OCI-LY7 (cell line): ENCODE measurements at places on chromosomes 1 and 21.
A peak's percentile ranks its signal among the peaks of the same experiment; 100 is the strongest.

DNA sequence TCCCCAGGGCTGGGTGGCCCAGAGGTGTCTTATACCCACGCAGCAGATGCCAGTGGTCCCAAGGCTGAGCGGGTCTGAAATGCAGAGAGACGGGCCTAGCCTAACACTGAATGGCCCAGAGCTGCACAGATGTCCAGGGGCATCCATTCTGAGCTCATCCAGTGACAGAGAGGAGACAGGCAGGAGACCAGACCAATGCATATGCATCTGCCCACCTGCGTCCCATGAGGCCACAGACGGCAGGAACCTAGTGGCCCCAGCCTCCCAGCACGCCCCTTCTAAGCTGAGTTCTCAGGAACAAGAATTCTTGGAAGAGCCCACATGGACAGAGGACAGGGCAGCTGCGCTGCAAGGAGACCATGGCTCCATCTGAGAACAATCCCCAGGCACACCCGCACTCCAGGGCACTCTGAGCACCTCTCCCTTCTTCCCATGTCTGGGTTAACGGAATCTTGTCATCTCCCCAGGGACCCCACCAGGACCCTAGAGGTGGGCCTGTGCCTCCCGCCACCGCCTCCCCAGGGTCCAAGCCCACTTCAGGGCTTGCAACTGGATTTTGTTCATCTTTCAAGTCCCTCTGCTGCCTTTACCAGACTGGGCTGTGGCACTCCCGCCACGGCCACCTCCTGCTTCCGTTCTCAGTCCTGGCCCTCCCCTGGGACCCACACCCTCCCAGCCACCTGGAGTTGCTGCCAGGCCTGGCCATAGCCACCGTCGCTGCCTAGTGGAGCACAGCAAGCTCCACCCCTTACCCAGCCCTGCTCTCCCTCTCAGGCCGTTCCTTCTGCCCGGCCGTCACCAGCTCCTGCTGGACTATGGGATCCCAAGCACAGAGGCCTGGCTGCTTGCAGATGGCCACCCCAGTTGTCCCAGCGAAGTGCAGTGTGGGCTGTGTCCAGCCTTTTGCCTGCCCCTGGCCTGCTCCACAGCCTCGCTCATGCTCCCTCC lies 3.3 kb downstream of the WNT3A start:
- DNase-seq, result peak; percentile 69

DNA sequence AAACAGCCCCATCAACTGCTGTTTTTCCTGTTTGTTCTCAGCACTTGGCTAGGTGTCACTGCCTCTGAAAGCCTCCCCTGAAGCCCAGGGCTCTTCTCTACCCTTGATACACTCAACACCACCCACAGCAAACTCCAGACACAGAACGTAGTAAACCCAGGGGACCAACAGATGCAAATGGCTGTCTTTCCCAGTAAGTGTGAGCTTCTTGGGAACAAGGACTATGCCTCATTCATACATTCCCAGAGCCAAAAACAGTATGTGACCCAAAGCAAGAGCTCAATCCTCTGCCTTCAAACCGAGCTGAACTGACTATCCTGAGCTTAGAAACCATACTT lies 4.4 kb downstream of the LBR start:
- DNase-seq, result no peak

DNA sequence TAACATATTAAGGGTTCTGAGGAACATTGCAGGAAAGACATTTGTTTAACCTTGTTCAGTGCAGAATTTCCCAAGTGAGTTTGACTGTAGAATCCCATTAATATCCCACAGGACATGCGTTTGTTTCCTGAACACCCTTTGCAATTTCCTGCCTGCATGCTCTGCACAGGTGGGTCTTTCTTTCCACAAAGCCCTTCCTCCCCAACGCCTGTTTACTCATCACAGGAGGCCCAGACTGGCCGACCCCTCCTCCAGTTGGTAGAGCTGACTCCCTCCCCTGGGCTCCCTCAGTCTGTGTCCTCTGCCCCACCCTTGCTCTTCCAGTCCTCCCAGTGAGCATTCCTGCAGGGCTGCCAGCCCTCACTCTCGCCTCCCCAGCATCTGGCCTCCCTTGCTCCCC lies 47.5 kb upstream of the CTPS1 start:
- no peak for DNase-seq

- DNase-seq, result peak; percentile 95
Measured at GRCh38 chr1:167499664-167500101, 18.6 kb downstream of the CD247 start.

DNA sequence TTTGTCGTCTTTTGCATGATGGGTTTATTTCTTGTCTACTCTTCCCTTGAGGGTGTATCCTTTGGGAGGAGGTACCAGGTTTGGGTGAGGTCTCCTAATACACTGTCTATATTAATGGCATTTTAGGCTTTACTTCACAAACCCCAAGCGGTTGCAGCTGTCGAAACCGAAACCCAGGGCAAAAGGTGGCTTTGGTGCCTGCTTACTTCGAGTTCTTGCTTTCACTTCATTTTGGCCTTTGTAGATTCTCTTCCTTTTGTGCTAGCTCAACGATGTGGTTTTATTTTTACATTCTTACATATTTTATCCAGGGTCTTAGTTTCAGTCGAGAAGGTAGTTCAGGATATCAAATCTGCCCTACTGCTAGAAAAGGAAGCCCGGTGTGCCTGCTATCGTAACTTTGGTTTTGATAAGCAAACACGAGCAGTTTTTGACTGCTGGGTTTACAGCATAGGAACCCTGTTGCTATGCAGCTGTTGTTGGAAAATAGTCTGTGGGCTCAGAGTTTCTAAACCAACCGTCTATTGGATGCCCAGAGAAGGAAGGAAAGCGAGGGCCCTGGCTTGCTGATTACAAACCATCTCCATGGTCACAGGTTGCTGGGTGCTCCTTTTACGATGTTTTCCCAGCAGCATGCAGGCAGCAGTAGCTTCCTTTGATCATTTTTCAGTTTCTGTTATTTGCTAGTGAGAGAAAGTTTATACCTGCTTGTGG lies 9.8 kb upstream of the TSPAN2 start:
- peak; percentile 87 for DNase-seq

- DNase-seq, result peak; percentile 65
Measured at GRCh38 chr1:167627615-167627864, 2.5 kb upstream of the RCSD1 start.

DNA sequence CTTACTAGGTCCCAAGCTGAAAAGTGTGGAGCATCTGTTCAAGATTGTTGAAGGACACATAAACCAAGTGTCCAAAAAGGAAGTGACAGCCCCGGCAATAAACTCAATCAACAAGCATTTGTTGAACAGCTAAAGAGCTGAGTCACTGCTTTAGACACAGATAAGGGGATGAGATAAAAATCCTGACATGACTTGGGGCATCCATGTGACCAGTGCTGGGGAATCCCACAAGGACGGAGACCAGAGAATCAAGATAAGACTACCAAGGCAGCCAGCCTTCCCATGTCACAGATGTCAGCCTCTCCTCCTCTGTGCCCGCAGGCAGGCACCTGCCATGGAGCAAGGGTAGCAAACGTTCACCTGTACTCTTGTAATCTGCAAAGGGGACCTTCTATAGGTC lies 118.6 kb upstream of the KAZN start:
- DNase-seq, result no peak

DNA sequence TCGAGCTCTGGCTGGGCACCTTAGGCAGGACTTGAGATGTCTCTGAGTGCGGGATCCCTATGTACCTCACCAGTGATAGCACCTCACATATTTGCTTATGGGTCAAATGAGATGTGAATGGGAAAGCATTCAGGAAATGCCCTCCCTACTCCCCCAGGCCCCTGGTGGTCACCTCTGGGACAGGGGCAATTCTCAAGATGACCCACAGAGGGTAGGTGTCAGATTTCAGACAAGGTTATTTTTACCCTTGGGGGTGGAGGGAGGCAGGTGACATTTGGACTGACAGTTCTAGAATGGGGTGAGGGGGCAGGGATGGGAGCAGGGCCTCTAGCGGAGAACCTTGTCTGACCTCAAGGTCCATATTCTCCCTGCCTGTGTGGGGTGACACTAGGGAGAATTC lies 27.1 kb downstream of the ACOT11 start:
- DNase-seq, result no peak

- DNase-seq, result no peak
Measured at GRCh38 chr1:34712007-34712688, 42.7 kb upstream of the GJB5 start.

- DNase-seq, result no peak
Measured at GRCh38 chr1:203130358-203130985, 2.9 kb downstream of the ADORA1 start.

DNA sequence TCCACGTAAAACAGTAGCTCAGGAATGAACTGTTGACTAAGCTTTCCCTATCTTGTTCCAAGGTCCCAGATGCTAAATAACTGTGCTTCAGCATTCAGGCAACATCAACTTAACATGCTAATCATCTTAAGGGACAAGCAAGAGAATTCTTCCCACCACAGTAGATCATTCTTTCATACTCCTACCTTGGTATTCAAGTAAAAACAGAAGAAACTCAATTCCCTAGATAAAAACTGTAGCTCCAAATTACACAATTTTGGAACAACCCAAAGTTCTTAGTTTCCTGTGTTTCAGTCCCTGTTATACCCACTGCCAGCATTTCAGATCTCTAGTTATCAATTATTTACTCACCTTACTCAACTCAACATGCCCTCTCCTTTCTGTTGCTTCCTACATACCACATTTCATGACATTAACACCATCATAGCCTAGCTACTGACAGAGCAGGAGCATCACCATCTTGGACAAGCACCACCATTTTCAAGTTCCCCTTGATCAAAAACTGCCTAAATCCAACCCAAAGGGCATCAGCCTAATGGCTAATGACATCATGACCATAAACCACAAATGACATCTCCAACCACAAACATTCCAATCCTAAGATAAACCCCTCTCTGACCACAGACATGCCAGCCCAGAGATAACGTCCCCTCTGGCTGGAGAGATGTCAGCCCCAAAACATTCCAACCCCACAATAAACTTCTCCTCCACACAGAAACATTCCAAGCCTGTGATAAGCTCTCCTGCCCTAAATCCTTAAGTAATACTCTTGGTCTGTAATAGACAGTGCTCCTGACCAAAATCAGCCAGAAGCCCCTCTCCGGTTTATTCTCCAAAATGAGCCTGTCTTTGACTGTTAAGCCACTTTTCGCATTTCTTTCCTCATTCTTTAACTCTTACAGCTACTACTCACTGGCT lies 191.2 kb downstream of the RERE start:
- no peak for DNase-seq

DNA sequence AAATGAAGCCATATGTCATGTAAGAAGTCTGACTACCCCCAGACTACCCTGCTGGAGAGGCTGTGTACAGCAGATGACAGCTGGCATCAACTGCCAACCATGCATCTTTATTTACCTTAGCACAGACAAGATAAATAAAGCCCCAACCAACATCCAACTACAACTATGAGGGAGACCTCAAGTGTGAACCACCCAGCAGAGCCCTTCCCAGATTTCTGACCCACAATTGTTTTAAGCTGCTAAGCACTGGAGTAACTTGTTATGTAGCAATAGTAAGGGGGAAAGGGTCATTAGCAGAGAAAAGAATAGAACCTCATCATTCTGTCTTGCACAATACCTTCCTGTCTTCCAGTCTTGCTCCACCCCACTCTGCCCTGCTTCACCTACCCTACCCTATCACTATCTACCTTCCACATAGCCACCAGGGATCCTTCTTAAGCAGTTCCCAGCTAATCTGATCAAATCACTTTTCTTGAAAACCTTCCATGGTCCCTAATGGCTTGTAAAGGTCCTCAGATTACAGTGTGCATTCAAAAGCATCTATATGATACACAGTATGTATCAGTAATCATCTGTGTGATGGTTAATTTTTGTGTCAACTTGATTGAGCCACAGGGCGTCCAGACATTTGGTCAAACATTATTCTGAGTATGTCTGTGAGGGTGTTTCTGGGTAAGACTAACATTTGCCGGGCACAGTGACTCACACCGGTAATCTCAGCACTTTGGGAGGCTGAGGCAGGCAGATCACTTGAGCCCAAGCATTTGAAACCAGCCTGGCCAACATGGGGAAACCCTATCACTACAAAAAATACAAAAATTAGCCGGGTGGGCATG lies 19.6 kb upstream of the RBM15 start:
- DNase-seq, result no peak

DNA sequence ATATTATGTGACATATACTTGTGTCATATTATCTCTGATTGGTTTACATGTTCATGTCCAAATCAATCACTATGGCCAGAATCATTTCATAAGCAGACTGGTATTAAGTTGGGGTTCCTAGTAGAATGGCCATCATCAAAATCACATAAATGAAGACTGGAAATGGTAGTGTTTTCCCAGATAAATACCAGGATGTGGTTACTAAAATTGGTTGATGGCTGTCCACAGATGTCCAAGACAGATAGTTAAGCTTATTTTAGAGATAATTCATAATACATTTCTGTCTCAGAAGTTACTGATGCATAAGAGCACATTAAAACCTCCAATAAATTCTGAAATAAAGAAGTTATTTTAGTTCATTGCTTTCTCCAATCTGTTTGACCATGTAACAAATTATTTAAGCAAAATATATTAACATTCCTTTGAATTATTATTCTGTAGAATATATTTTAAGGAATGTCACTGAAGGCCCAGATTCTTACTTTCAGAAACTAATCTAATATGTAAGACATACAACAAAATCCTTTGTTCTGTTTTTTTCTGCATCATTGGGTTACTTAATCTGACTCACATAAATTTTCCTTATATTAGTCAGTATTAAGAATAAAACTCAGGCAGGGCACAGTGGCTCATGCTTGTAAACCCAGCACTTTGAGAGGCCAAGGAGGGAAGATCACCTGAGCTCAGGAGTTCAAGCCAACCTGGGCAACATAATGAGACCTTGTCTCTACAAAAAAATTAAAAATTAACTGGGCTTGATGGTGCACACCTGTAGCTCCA lies 483.9 kb downstream of the PTPRC start:
- DNase-seq, result no peak

DNA sequence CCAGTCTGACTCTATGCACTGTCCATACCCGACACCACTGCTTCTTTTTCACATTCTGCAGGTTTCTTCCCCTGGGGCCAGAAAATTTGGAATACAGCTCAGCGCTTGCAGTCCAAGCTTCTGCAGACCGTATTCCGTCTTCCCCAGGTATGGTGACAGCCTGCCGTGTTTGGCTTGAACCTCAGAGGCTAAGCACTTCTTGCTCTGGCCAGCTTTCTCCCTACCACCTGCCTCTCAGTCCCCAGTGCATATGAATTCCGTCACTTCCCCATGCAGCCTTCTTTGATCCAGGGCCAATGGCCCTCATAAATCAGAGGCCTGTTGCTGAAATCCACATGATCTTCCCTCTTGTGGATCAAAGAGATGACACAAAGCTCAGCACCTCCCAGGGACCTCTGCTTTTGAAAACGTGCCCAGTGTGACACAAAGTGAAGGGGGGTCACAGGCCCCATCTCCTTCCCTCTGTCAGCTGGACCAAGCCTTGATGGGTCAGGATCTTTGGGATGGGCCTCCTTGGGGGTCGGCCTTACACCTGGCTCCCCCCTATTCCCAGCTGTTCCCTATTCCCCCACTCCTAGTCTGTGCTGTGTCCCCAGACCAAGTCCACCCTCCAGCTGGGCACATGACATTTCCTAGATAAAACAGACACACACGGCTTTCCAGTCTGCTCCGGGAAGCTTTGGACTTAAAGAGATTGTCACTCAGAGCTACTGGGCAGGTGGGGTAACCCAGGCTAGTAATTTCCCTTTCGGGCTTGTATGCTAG lies 66.6 kb downstream of the HMGB4 start:
- no peak for DNase-seq

- DNase-seq, result no peak
Measured at GRCh38 chr1:119946724-119947123, 50.4 kb upstream of the ADAM30 start.

GRCh38 chr1:181128592-181129497 lies 40.3 kb downstream of the IER5 start:
- DNase-seq, result peak; percentile 63
